Tibial nerve (tissue), 4 donors: ENCODE measurements at places on chromosomes 3 and 15.

DNA sequence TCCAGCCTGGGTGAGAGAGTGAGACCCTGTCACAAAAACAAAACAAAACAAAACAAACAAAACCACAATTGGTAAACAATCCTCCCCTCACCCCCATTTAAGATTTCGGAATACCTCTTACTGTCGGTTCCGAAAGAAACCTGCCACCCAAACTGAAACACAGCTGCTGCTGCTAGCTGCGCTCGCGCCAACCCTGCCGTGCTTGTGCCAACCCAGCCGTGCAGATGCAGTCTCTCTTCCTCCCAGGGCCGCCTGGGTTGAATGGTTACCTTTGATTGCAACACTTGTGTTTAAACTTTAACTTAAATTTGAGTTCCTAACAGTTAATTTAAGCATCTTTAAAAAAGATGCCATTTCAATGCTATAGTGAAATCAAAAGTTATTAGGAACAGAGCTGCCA, 28.5 kb upstream of the SPTBN5 start:
- no peak overlapping the region for H3K4me3 ChIP-seq
- DNase-seq: no peak
- H3K27ac ChIP-seq: no peak overlapping the region
- H3K36me3 ChIP-seq: no peaks in the 10 kb centered on the region

DNA sequence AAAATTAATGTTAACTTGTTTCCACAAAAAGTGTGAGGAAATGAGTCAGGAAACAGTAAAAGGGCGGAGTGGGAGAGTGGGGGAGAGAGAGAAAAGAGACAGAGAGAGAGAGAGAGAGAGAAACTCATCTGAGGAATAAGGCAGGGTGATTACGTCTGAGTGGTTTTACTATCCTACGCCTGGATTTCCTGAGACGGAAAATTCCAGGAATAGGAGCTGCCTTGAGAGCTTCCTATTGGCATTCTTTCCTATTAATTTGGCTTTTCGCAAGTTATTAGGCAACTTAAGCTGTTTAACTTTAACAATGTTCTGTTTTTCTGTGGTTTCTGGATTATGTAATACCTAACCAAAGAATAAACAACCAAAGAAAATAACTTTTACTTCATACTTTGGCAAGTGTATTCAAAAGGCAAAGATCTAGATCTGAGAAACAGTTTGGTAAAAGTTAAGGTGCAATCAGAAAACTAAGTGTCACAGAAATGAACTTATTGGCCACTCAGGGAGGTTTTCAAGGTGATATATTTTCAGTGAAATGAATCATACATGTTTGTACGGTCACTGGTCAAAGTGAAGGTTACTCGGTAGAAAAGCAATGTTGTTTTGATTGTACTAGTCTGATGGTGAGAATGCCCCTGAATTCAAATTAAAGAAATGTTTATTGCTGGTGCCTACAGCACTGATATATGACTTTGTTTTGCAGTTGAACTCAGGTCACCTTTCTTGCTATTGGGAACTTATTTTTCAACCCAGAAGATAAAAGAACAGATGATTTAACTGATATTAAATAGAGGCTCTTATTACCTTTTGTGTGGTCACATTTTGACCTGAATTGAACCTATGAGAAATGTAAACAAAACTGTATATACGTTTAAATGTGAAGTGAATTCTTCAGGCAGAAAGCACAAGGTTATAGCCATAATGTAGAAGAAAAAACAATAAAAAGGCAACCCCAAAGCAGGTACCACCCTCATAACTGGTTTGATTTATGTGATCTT, 39.9 kb upstream of the TNFSF10 start:
- no peaks in the 10 kb centered on the region for H3K27me3 ChIP-seq
- peak overlapping the region; percentile 27 for H3K27ac ChIP-seq
- DNase-seq: peak; percentile 65
- no peaks in the 10 kb centered on the region for H3K36me3 ChIP-seq

DNA sequence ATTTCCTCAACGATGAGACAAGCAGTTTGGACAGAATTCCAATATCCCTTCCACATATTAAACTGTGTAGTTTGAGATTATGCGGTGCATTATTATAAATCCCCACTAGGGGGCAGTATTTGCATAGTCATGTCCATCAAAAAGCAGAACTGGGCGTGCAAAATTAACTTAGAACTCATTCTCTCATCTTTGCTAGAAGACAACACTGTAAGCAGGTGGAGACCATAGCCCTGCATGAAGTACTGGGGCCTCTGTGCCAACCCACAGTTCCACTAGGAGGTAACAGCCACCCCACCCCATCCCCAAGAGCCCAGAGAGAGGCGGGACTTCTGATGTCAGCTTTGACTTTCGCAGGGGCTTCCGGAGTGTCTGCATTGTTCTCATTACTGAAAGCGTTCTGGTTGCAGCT, 106.6 kb upstream of the TMC3 start:
- H3K27ac ChIP-seq: no peak overlapping the region
- no peaks in the 10 kb centered on the region for H3K27me3 ChIP-seq
- H3K4me3 ChIP-seq: peak overlapping the region; percentile 6
- no peaks in the 10 kb centered on the region for H3K36me3 ChIP-seq

- no peaks in the 10 kb centered on the region for H3K27me3 ChIP-seq
- H3K4me3 ChIP-seq: no peak overlapping the region
- peaks cover 5% of the 10 kb centered on the region for H3K36me3 ChIP-seq
- no peak for DNase-seq
Observed at GRCh38 chr15:41523097-41523496, 9.5 kb upstream of the LTK start.

- H3K4me1 ChIP-seq: peaks cover 12% of the 10 kb centered on the region
- H3K27me3 ChIP-seq: no peaks in the 10 kb centered on the region
- DNase-seq: no peak
Observed at GRCh38 chr3:171121801-171122200, 95.3 kb upstream of the SLC2A2 start.

DNA sequence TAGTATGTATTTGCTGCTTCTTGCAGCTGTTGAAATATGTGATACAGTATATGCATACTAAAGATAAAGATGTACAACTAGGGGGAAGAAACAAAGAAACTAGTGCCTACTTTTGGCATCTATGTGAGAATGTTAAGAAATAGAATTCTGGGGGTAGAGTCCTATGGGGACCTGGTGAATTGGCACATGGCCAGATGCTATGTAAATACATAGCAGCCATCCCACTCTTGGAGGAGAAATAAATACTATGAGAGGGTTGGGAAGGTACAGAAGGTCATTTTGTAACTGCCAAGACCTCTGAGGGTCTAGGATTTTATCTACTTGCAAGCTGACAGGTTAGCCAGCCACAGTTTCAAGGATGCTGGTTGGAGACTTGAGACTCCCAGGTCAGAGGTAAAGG, 298.3 kb upstream of the TBL1XR1 start:
- H3K27me3 ChIP-seq: no peaks in the 10 kb centered on the region
- H3K4me1 ChIP-seq: peaks cover 13% of the 10 kb centered on the region
- no peak for DNase-seq

GRCh38 chr15:86773736-86774135, 694.1 kb downstream of the AGBL1 start:
- no peaks in the 10 kb centered on the region for H3K27me3 ChIP-seq
- H3K4me1 ChIP-seq: no peaks in the 10 kb centered on the region
- no peaks in the 10 kb centered on the region for H3K36me3 ChIP-seq
- no peak overlapping the region for H3K27ac ChIP-seq
- H3K4me3 ChIP-seq: no peak overlapping the region

DNA sequence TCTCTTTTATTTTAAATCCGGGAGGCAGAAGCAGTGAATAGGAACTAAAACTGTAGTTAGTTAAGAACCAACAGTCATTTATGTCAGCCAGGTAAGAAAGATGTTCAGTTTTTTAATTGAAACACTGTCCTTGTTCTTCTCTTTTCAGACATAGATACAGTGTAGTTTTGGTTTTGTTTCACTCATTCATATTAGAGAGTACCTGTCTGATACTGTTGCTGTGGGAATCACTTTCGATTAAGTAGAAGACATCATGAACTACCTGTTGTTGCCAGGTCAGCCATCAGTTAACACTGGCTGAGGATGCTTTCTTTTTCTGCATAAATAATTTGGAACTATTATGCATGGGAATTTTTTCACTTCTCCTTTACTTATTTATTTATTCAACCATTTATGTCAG, 700.4 kb downstream of the OTOL1 start:
- no peaks in the 10 kb centered on the region for H3K4me1 ChIP-seq
- DNase-seq: no peak
- no peaks in the 10 kb centered on the region for H3K27me3 ChIP-seq
- no peak overlapping the region for H3K27ac ChIP-seq
- no peaks in the 10 kb centered on the region for H3K36me3 ChIP-seq

DNA sequence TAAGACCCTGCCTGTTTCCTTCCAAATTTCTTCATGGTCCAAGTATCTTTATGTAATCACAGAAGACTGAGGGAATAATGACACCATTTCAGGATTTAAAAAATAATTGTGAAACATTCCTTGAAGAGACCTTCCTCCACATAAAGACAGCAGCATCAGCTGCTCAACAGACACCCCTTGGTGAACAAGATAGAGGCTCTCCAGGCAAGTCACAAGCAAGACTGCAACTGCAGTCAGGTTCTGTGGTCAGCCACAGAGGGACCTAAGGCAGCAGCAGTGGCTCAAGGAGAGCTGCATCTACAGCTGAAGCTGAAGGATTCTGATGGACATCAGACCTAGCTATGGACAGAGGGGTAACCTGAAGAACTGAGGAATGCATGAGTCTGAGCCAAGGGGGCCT, 97.2 kb upstream of the C3orf80 start:
- H3K36me3 ChIP-seq: no peaks in the 10 kb centered on the region
- no peaks in the 10 kb centered on the region for H3K27me3 ChIP-seq
- peaks cover 9% of the 10 kb centered on the region for H3K4me1 ChIP-seq
- DNase-seq: no peak
- no peak overlapping the region for H3K27ac ChIP-seq

DNA sequence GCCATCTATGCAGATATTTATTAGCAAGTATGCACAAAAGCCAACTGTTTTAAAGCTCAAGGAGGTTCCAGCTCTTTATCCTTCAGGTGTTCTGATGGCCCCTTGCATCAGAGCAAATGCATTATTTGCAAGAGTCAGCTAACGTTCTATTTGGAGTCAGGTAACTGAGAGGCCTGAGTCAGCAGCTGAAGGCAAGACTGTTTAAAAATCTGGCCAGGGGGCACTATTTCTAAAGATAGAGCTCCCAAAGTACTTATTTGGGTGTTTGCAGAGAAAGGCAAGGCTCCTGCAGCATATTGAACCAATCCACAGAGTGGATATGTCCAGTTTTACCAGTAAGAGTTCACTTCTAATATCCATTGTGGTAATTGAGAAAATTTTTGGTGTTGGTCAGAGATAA, 146.1 kb downstream of the LRTM1 start:
- H3K36me3 ChIP-seq: no peaks in the 10 kb centered on the region
- H3K4me3 ChIP-seq: no peak overlapping the region
- H3K27me3 ChIP-seq: no peaks in the 10 kb centered on the region
- H3K4me1 ChIP-seq: no peaks in the 10 kb centered on the region

- H3K27ac ChIP-seq: peak overlapping the region; percentile 22
- peak overlapping the region; percentile 37 for H3K4me3 ChIP-seq
- H3K36me3 ChIP-seq: no peaks in the 10 kb centered on the region
- peaks cover 7% of the 10 kb centered on the region for H3K4me1 ChIP-seq
Observed at GRCh38 chr3:114214542-114215341, 22.6 kb downstream of the ZNF80 start.

- no peaks in the 10 kb centered on the region for H3K27me3 ChIP-seq
- DNase-seq: no peak
- H3K4me3 ChIP-seq: no peak overlapping the region
Observed at GRCh38 chr3:65950340-65951326, 88.1 kb downstream of the MAGI1 start.

DNA sequence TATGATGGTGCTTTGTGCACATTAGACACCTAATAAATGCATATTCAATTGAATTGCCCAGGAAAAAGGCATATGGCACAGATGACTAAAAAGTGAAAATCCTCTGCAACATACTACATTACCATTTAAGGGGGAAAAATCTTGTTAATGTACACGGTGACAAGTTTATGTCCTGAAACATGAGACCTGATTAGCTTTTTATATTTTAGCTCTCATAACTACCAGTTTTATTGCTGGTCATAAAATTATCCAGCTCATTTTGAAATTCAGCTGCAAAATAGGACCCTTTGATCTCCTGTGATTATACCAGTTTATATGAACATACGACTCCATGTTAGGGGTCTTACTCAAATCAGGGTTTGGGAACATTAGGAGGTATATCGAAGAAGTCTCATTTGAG, 684.6 kb upstream of the CCDC54 start:
- no peak overlapping the region for H3K27ac ChIP-seq
- H3K4me3 ChIP-seq: no peak overlapping the region
- no peak for DNase-seq
- no peaks in the 10 kb centered on the region for H3K36me3 ChIP-seq
- H3K4me1 ChIP-seq: no peaks in the 10 kb centered on the region

DNA sequence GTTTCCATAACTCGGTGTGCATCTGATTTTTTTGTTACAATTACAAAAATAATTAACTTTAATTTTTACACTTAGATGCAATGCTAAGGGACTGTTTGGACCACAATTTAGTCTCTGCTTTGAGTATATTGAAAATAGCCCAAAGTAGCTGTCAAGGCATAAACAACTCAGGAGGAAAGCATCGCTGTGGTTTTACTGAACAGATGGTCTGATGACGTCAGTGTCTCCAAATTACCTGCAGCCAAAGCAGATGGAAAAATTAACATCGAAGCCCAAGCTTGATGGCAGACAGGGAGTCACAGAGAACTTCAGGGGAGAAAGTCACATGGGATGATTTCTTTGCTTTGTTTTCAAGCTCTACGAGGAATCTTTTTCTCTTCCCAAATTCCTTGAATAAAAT, 83.1 kb upstream of the PLCL2 start:
- no peaks in the 10 kb centered on the region for H3K27me3 ChIP-seq
- DNase-seq: no peak
- no peaks in the 10 kb centered on the region for H3K36me3 ChIP-seq
- no peak overlapping the region for H3K4me3 ChIP-seq
- H3K27ac ChIP-seq: no peak overlapping the region

GRCh38 chr15:93105485-93105884, 16.5 kb upstream of the RGMA start:
- no peak overlapping the region for H3K4me3 ChIP-seq
- no peak overlapping the region for H3K27ac ChIP-seq
- no peaks in the 10 kb centered on the region for H3K27me3 ChIP-seq
- no peaks in the 10 kb centered on the region for H3K4me1 ChIP-seq
- H3K36me3 ChIP-seq: no peaks in the 10 kb centered on the region
- no peak for DNase-seq

- no peaks in the 10 kb centered on the region for H3K27me3 ChIP-seq
- H3K27ac ChIP-seq: no peak overlapping the region
- DNase-seq: no peak
- H3K4me3 ChIP-seq: no peak overlapping the region
- H3K4me1 ChIP-seq: no peaks in the 10 kb centered on the region
- peaks cover 45% of the 10 kb centered on the region for H3K36me3 ChIP-seq
Observed at GRCh38 chr3:123285931-123286307, 84.2 kb downstream of the SEC22A start.

GRCh38 chr3:87082796-87083440, 92.0 kb upstream of the VGLL3 start:
- no peak overlapping the region for H3K27ac ChIP-seq
- DNase-seq: peak; percentile 56
- H3K36me3 ChIP-seq: no peaks in the 10 kb centered on the region

DNA sequence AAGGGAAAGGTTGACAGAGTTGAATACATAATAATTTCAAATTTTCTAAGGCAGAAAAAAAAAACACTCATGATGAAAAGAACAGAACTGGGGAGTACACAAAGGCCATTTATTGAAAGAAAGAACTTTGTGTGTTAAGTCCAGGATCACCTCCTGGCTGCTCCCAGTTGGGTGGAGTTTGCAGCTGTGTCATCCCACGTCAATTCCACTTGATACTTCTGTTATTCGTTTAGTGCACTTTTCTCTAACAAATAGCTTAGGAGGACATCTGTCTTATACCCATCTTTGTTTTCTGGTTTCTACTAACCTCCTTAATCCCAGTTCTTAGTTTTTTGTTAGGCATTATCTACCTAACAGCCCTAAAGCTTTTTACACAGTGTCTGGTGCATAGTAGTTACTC, 44.7 kb downstream of the SGO1 start:
- no peak overlapping the region for H3K4me3 ChIP-seq
- H3K27ac ChIP-seq: peak overlapping the region; percentile 76
- no peaks in the 10 kb centered on the region for H3K27me3 ChIP-seq
- peaks cover 5% of the 10 kb centered on the region for H3K4me1 ChIP-seq
- H3K36me3 ChIP-seq: no peaks in the 10 kb centered on the region
